ENCODE measurements at places on chromosomes 4 and X.
A peak's percentile ranks its signal among the peaks of the same experiment; 100 is the strongest.

- DNase-seq = peak; percentile 20
Observed at GRCh38 chr4:153234885-153235284, 30.6 kb downstream of the TRIM2 start.

DNA sequence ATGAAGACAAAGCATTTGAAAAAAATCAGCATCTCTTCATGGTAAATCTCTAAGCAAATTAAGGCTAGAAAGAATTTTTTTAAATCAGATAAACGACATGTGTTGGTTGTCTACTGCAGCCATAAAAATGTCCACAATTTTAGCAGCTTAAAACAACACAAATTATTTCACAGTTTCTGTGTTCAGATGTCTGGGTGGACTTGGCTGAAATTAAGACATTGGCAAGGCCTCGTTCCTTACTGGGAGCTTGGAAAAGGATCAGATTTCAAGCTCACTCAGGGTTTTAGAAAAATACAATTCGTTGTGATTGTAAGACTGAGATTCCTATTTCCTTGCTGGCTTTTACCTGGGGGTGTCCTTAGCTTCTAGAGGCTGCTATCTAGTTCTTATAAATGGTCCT lies 1470.6 kb downstream of the PCDH19 start:
- DNase-seq = no peak

- no peak for DNase-seq
Observed at GRCh38 chr4:110610620-110610939, 12.3 kb downstream of the PITX2 start.

DNA sequence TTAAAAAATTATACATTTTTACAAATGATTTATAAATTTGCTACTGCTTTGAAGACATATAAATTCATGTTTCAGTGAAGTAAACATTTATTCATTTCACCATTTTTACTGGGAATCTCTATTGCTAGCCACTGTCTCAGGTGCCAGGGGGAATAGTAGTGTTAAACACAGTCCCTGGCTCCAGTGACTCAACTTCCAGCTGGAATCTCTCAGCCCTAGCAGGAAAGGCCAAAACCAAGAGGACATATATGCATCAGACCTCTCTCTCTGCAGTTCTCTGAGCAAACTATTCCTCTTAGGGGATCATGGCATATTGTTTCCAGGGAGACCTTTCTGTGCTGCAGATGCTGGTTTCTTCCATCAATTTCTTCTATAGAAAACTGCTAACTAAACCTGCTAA lies 1009.0 kb upstream of the LCORL start:
- no peak for DNase-seq

- no peak for DNase-seq
Observed at GRCh38 chr4:25638221-25638601, 17.4 kb upstream of the SLC34A2 start.

- DNase-seq = no peak
Observed at GRCh38 chr4:156217236-156217635, 263.6 kb upstream of the CTSO start.

- DNase-seq = no peak
Observed at GRCh38 chr4:105674011-105674410, 34.5 kb downstream of the INTS12 start.

DNA sequence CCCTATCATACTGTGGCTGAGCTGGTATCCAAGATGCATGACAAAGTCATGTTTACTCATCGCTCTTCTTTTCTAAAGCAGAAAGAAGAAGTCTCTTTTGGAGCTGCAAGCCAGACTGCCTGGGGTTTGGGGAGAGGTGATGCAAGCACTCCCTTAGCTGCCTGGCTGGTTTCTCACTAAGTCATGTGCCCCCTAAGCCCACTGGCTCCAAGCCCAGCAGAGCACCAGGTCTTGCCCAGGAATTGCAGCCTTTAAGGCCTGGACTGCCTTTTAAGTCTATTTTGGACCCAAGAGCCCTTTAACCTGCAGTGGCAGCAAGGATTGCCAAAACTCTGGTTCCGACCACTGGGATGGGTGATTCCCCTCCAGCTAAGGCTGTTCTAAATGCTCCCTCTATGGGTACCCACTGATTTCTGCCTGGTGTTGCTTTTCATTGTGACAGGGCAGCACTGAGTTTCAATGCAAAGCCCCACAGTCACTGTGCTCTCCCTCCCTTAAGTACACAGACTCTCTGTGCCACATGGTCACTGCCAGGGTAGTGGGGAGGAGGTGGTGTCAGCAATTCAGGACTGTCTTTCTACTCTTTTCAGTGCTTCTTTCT lies 548.6 kb downstream of the TLL1 start:
- DNase-seq = peak; percentile 84

DNA sequence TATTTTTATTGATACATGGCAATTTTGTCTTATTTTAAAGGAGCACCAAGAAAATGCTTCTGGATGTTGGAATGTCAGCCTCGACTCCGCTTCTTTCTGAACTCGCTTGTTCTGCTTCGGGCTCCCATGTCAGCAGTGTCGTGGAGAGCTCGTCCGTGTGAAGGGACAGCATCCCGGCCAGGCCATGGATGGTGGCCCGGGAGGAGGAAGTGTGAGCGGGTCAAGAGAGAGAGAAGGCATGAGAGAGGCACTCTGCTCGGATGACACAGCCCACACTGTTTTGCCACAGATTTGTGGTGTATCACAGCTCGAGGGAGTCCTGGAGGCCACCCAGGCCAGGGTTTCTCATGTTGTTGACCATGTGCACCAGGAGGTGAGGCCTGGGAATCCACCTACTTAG lies 107.0 kb downstream of the TRAPPC11 start:
- DNase-seq = no peak

- DNase-seq = no peak
Observed at GRCh38 chrX:129239371-129239770, 283.9 kb downstream of the SMARCA1 start.

DNA sequence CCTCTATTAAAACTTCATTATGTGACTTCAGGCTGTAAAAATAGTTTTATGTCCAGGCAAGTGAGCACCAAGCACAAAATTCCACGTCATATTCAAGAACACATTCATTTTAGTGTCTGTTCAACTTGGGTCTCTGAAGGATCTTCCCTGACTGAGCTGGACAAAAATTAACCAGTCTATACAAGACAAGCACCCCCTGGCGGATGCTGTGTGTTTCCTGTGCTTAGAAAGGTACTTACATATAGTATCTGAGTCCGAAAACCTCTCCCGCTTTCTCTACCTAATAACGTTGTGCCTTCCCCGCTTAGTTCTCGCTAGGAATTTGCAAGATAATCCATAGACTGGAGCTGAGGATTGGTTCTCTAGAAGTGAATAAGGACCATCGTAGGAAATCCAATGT lies 2214.5 kb upstream of the TENM3 start:
- no peak for DNase-seq

DNA sequence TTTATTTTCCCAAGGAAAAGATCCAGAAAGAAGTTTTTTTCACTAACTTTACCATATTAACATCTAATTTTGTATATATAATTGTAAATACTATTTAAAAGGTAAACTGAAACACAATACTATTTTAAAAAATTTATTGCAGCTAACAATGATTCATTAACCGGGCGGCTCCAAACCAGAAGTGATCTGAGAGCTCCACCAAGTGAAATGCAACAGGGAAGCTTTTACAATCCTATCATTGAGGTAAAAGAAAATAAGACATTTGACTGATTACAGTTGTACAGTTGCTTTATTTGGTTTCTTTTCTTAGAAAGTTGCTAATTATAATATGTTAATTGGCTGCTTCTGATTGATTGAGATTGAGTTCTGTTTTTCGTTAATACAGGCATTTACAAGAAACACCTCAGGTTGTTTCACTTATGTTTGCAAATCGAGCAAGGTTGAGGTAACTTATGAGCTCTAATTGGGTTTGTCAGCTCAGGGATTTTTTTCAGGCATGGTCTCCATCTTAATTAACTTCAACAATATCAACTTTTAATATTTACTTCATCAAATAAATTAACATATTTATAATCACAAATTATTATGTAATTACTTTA lies 220.2 kb upstream of the UGT8 start:
- DNase-seq = peak; percentile 16

GRCh38 chr4:127574643-127575042 lies 58.1 kb upstream of the INTU start:
- DNase-seq = no peak

- peak; percentile 23 for DNase-seq
Observed at GRCh38 chr4:147355847-147356246, 125.0 kb upstream of the EDNRA start.
